ENCODE measurements at places on chromosomes 6 and 20. TPM values are rescaled to one million over a fixed set of nuclear protein-coding genes. Genes with fewer than 3 reads are reported as not detected.
A peak's percentile ranks its signal among the peaks of the same experiment; 100 is the strongest.

The ZSCAN23 gene
- total RNA-seq: 12.5 TPM

DNA sequence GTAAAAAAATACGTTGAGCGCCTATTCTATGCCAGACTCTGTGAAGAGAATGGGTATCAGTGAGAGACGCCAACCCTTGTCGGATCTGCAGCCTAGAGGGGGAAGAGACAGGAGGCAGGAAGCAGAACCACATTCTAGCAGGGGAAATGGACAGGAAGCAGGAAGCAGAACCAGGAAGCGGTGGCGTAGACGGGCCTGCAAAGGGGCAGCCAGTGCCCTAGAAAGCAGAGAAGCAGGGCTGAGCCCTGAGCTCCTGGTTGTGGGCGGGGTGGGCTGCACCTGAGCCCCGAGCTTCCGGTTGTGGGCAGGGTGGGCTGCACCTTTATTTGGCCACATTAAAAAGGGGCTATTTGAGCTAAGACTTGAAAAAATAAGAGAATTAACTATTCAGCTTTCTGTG is 71.9 kb downstream of the FAM120B start:
- H3K4me1 ChIP-seq: no peaks in the 10 kb centered on the region
- H3K36me3 ChIP-seq: no peaks in the 10 kb centered on the region
- H3K27ac ChIP-seq: peak overlapping the region; percentile 64
- DNase-seq: no peak

DNA sequence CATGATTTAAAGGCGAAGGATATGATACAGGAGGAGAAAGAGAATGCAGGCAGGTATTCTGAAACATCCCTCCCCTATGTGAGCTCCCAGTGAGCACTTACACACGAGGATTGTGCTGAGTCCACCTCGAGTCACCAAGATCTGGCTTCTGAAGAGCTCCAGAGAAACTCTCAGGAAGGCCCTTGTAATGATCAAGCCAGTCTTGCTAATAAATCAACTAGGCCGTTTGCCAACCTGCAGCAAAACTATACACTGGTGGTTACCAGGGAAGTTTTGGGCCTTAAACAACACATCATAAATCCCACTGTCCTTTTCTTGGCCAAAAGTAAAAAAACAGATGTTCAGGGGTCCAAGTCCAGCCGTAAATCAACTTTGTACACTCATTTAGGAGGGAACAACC is 79.2 kb downstream of the STXBP5 start:
- H3K4me3 ChIP-seq: no peak overlapping the region
- no peak overlapping the region for H3K27ac ChIP-seq
- no peaks in the 10 kb centered on the region for H3K27me3 ChIP-seq
- peaks cover 38% of the 10 kb centered on the region for H3K36me3 ChIP-seq
- H3K4me1 ChIP-seq: peaks cover 13% of the 10 kb centered on the region
- DNase-seq: no peak

DNA sequence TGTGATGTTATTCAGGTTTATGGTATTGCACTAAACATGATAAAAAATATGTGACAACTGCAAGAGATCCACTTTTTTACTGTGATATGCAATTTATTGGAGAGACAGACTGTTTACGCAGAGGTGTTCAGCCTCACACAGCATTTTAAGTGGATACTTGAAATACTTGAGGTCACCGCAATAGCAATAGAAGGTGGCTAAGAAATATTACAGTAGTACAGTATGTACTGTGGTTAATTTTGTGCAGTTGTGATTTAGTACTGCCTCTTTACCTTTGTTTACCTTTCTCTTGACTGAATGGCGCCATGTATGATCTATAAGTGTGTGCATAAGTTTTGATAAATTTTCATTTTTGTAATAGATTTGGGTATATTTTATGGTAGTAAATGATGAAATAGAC is 17.4 kb downstream of the MACROD2 start:
- H3K4me1 ChIP-seq: no peaks in the 10 kb centered on the region
- no peaks in the 10 kb centered on the region for H3K27me3 ChIP-seq
- no peak for DNase-seq
- no peak overlapping the region for H3K27ac ChIP-seq

Measured in neural crest cell (in vitro differentiated cells).